ENCODE measurements at places on chromosomes 2 and 18.

DNA sequence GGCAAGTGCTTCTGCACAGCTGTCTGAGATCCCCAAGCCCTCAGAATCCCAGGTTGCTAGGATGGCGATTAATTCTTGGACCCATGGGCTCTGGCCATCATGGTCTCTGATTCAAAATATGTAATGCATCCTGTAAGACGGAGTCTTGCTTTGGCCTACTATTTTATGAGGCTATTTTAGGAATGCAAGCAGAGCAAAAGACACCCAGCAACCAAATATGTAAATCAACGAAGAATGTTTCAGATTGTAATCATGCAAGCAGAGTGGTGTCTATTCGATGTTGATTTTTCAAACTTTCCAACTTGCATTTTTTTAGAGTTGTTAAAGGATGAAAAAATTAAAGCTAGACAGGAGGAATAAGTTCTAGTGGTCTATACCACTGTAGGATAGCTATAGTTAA is 154.8 kb downstream of the COL6A3 start:
- no peak for DNase-seq

DNA sequence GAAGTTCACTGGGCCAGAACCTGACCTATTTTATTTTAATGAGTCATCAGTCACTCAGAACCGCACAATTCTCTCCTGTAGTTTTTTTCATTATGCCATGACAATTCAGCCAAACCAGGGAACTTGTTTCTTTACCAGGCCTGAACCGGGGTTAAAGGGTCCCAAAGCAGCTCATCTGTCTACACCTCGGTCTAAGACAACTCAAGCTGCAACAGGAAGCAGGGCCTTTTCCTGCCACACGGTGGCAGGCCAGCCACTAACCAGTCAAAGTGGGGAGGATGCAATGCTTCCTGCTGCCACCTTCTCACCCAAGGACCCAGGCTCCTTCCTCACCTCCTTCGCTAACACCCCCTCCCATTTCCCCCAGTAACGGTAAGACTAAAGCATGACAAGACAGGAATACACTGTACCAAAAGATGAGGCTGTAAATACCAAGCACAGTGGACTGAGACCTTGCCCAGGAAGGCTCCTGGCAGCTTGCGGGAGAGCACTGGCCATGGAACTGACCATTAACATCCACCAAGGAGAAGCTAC is 56.7 kb upstream of the ACKR3 start:
- DNase-seq: peak; percentile 32

GRCh38 chr2:85578243-85579180 is 1.1 kb downstream of the VAMP8 start:
- DNase-seq: no peak

DNA sequence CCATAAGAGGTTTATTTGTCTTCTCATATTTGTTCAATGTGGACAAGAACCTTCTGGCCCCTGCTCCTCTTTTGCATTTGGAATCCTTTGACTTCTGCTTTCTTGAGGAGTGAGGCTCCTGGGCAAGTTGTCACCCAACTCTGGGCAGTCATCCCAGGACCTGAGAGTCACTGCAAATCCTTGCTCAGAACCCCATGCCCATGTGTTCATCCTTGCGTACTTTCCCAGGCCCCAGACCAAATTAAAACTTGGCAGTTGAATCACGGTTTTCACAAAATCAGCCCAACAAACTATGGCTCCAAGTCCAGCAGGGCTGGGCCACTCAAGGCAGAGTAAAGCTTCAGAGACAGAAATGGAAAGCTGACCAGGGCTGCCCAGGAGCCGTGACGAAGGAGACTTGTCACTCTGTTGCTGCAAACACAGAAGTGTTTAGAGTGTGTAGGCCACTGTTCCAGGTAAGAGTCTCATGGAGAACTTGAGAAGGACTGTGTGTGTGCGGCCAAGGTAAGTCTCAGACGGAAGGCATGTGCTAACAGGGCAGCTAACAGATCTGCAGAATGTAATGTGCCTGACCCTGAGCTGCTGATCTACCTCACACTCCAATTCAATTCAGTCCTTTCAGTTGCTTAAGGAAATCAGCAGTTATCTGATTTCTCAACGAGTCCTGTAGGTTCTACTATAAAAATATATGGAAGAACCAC is 549.4 kb upstream of the HS6ST1 start:
- no peak for DNase-seq

GRCh38 chr2:221042926-221043325 is 529.2 kb downstream of the EPHA4 start:
- no peak for DNase-seq

GRCh38 chr2:109105113-109105512 is 23.9 kb upstream of the SH3RF3 start:
- DNase-seq: no peak

DNA sequence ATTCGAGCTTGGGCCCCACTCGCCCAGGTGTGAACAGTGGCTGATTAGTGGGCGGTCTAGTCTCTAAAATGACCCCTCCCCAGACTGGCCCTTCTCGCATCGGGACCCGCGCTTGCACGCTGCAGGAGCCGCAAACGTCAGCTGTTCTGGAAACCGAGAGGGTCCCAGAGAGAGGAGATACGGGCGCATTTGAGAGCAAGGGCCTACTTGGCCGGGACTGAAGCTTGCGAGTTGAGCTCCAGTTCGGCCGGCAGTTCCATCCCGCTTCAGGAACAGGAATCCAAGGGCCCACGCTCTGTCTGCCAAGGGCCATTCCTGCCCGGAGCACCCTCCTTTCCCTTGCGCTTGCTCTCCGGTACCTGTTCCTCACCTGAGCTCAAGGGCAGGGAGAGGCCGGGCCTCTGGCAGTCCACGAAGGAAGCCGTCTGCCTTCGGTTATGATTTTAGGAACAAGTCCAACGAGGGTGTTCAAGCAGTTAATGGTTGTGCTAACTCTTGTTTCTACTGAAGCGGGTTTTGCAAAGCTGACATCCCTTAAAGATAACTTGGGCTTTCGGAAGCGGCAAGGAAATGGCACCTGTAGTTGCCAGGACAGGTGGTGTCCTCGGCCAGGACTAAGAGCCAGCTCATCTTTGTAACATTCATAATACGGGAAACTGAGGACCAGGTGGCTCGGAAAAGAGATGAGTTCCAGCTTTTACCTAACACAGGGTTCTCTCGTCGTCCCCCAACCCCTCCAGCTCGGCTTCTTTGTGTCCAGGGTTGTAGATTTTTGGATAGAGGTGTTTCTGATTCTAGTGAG is 3.9 kb upstream of the DLX1 start:
- DNase-seq: no peak

DNA sequence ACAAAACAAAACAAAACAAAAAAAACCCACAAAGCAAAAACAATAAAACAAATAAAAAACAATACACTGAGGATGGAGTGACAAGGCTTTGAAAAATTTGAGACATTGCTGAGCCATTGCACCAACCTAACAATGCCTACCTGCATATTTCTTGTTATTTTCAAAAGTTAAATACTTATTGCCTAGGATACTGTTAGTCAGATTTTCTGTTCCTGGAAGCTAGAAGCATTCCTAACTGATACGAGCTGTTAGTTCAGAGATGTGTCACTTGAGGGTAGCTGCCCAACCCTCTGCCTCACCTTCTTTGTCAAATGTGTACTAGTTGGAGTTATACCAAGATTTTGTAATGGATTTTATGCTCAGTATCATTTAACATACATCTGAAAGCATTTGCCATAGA is 187.2 kb downstream of the TXNL1 start:
- no peak for DNase-seq

- DNase-seq: no peak
Observed at GRCh38 chr2:148885209-148885608, 10.2 kb downstream of the KIF5C start.

GRCh38 chr18:30406728-30407127 is 635.8 kb downstream of the DSC3 start:
- no peak for DNase-seq

- no peak for DNase-seq
Observed at GRCh38 chr18:46069524-46069923, 2.5 kb downstream of the PSTPIP2 start.

GRCh38 chr2:214127571-214127970 is 283.3 kb upstream of the VWC2L start:
- DNase-seq: no peak

DNA sequence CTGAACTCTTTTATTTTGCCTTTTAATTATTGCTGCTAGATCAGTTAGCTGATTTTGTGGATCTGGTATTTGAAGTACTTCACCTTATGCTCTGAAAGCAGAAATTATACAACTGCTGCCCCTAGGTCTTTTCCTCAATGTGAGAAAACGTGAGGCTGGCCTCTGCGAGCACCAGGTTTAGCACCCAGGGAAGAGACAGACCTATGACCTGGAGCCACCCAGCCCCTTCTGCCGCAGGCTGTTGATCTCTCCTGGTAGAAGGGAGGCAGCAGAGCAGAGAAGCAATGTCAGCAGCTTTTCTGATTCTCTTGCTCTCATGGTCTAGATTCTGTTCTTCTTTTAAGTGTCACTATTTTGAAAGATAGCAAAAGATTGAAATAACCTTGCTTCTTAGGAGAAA is 19.9 kb downstream of the TRAPPC12 start:
- DNase-seq: no peak

GRCh38 chr18:8821531-8821930 is 116.2 kb downstream of the MTCL1 start:
- DNase-seq: no peak

GRCh38 chr2:98355881-98356280 is 9.6 kb downstream of the CNGA3 start:
- DNase-seq: no peak

- no peak for DNase-seq
Observed at GRCh38 chr2:133389569-133389968, 178.7 kb downstream of the NCKAP5 start.

DNA sequence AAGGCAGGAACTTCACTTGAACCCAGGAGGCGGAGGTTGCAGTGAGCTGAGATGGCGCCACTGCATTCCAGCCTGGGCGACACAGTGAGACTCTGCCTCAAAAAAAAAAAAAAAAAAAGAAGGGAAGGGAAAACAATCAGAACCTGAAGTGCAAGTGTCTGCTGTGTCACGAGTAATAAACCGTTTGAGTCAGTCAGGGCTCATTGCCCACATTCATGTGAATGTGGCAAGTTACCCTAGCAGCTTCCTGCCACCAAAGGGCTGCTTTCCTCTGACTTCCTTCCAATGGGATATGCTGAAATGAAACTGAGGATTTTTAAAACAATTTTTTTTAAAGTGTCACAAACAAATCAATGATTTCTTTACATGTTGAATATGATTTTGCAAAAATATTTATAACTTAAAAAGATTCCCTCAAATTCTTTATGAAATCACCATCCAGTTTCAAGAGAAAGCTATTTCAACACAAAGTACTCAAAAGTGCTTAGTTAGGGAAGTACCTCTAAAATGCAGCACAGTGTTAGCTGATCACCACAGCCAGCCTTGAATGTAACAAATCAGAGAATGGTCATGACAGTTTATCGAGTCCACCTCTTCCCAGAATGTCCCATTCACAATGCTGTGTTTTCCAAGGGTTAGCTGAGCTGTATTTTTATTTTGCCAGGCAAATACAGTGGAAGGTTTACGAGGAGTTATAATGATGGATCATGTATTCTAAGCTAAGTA is 36.4 kb downstream of the WDSUB1 start:
- no peak for DNase-seq

GRCh38 chr2:38171208-38171855 is 95.4 kb upstream of the CYP1B1 start:
- DNase-seq: no peak

- DNase-seq: no peak
Observed at GRCh38 chr2:188399159-188399558, 107.5 kb downstream of the GULP1 start.

GRCh38 chr2:165795011-165795410 is 964 bp upstream of the GALNT3 start:
- DNase-seq: no peak

- no peak for DNase-seq
Observed at GRCh38 chr18:316393-316792, 48.5 kb upstream of the THOC1 start.

- no peak for DNase-seq
Observed at GRCh38 chr2:47737191-47737975, 45.6 kb upstream of the MSH6 start.

- no peak for DNase-seq
Observed at GRCh38 chr2:159553727-159554126, 62.6 kb downstream of the BAZ2B start.

DNA sequence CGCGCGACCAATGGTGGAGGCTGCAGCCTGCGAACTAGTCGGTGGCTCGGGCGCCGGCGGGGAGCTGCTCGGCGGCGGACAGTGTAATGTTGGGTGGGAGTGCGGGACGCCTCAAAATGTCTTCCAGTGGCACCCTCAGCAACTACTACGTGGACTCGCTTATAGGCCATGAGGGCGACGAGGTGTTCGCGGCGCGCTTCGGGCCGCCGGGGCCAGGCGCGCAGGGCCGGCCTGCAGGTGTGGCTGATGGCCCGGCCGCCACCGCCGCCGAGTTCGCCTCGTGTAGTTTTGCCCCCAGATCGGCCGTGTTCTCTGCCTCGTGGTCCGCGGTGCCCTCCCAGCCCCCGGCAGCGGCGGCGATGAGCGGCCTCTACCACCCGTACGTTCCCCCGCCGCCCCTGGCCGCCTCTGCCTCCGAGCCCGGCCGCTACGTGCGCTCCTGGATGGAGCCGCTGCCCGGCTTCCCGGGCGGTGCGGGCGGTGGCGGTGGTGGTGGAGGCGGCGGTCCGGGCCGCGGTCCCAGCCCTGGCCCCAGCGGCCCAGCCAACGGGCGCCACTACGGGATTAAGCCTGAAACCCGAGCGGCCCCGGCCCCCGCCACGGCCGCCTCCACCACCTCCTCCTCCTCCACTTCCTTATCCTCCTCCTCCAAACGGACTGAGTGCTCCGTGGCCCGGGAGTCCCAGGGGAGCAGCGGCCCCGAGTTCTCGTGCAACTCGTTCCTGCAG is at the start of gene HOXD9:
HOXD9 (plus strand) TSS at position 37 of the 728 bp plus-strand sequence; CDS start at position 87, 50 bp downstream.
- DNase-seq: peak; percentile 72

DNA sequence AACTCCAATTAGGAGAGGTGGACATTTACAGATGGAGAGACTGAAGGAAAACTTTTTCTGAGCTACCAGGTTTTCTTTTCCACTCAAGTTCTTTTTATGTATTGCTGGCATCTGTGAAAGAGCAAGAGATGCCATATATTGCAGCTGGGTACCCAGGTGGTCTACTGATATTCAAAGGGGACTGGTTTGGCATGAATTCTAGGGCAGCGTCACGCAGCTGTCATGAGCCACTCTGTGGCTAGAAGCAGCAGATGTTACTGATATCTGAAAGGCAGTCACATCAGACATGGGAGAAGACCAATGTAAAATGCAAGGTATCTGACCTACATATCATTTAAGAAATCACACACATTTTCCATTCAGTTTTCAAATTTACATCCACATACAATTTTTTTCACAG is 408.8 kb downstream of the GALNT13 start:
- DNase-seq: peak; percentile 77

GRCh38 chr18:53698907-53699306 is 525.6 kb downstream of the MBD2 start:
- DNase-seq: peak; percentile 76

DNA sequence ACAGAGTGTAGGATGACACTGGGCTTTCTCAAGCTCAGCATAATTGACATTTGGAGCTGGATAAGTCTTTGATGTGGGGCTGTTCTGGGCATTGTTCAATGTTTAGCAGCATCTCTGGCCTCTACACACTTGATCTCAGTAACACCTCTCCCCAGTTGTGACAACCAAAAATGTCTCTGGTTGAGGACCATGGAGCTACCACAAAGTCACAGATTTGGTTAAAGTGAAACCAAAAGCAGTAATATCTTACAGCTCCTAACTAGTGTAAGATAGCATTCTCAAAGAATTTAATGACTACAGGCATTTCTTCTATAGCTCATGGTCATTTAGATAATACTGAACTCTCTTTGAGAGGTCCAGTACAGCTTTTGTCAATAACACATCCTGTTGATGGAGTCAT is 23.4 kb upstream of the PAX3 start:
- no peak for DNase-seq
